ENCODE measurements at places on chromosomes 12 and 14. TPM values are rescaled to one million over a fixed set of nuclear protein-coding genes. Genes with fewer than 3 reads are reported as not detected.
A peak's percentile ranks its signal among the peaks of the same experiment; 100 is the strongest.

The GPRC5D gene
- total RNA-seq: not detected

The PIK3C2G gene
- not detected for total RNA-seq

DNA sequence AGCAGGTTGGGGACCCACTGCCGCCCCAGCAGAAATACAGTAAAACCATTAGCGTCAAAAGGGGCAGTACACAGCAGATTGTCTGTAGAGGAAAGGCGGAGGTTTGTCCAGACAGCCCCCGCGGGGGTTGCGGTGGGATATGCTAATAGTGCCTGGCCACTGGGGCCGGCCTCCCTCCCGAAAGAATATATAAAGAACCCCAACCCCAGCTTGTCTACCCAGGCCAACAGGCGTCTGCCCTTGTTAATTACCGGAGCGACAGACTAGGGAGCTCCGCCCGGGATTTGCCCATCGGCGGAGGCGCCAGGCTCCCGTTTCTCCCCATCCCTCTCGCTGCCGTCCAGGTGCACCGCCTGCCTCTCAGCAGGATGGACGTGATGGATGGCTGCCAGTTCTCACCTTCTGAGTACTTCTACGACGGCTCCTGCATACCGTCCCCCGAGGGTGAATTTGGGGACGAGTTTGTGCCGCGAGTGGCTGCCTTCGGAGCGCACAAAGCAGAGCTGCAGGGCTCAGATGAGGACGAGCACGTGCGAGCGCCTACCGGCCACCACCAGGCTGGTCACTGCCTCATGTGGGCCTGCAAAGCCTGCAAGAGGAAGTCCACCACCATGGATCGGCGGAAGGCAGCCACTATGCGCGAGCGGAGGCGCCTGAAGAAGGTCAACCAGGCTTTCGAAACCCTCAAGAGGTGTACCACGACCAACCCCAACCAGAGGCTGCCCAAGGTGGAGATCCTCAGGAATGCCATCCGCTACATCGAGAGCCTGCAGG, at the start of gene MYF5:
TSS of gene MYF5 (plus strand) at position 217 of the 774 bp plus-strand sequence. CDS start at position 369, 152 bp downstream.
- DNase-seq: no peak

DNA sequence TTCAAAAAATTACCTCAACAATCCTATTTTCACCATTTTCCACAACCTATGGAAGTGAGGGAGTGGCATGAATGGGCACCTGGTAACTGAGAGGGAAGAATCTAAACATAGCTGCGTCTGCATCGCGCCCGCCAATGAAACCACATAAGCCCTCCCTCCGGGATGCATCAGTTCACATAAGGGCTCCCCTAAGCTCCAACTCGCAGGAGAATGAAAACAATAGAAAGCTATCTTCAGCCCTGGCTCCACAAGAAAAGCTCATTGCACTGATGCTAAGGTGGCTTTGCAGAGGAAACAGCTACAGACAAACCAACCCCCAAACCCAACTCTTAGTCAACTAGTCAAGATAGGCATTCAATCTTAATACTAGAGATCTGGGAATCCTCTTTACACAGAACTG, 173.3 kb downstream of the FOXN3 start:
- no peak for DNase-seq

The AKAP6 gene
- total RNA-seq: 0.29 TPM

DNA sequence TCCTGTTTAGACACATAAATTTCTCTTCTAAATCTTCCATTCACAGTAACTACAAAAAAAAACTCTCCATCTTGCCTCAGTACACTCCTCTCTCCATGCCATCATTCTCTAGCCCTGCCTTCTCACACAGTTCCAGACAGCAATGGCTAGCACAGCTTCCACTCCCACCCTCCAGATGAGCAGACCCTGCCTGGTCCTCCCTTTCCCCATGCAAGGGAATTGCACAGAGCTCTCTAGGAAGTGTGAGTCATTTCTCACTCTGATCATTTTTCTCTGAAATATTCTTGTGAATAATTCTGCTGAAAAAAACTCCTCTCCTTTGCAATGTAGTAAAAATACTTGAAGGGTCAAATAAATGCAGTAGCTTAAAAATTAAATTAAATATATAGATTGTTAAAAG, 170.6 kb downstream of the BMP4 start:
- no peak for DNase-seq

DNA sequence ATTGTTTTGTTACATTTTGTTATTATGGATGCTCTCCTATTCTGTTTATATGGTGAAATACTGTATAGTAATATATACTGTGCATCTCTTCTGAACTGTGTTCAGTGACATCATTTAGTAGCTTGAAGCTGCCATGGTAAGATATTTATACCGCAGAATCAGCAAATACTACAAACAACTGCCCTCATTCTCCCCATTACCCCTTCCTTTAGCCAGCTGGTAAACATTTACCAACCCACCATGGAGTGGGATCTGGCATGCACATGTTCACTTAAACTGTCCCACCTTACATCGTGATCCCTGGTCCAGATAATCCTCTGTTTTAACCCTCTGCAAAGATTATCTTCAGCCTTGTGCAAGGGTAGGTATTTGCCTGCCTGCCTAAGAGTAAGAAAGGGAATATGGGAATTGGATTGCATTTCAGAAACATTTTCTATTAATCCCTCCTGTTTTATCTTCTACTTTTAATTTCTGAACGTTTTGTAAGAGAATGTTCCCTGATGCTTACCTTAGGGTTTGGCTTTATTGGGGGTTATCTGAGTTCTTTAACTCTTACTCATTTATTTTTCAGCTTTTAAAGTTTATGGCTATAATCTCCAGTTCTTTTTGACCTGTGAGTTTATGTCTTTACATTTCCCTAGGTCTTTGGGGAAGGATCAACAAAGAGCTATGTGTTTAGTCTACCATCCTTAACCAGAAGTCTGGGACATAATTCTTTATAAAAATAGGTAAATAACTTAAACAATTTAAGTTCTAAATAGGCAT, 46.5 kb downstream of the FBXO34 start:
- no peak for DNase-seq

GRCh38 chr12:125983784-125984500, 918.7 kb downstream of the AACS start:
- DNase-seq: no peak

DNA sequence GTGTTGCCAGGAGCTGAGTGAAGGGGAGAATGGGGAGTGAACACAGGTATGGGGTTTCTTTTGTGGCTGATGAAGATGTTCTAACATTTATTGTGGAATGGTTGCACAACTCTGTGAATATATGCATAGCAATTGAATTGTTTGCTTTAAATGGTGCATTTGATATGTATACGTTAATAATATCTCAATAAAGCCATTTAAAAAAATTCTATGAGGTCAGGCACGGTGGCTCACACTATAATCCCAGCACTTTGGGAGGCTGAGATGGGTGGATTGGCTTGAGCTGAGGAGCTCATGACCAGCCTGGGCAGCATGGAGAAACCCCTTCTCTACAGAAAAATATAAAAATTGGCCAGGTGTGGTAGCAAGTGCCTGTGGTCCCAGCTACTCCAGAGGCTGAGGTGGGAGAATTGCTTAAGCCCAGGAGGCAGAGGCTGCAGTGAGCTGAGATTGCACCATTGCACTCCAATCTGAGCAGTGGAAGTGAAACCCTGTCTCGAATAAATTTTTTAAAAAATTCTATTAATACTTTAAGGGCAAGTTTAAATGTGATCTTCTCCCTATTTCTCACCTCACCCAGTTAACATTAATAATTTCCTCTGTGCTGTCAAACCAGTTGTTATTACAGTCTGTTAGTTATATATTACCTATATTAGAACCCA, 65.3 kb downstream of the DENND5B start:
- no peak for DNase-seq

DNA sequence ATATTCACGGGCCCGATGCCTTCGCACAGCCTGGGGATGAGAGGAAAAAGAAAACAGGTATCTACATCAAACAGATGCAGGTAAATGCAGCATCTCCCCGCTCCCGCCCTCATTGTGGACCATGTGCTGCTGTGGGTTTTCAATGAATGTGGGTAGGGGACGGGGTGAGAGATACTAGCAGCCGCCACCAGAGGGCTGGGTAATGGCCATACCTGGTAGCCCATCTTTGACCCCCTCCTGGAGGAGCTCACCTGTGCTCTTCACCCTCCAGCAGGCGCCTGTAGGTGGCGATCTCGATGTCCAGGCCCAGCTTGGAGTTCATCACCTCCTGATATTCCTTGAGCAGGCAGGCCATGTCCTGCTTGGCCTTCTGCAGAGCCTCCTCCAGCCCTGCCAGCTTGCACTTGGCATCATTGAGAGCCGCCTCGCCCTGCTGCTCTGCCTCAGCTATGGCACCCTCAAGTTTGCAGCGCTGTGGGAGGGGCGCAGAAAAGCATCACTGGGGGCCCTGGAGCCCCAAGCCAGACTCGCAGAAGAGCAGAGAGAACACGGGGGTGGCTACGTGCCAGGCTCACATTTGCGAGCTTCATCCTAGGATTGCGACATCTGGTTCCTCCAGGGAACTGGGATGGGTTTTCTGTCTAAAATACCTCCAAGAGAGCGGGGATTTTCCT, 10.2 kb downstream of the KRT82 start:
- no peak for DNase-seq

- no peak for DNase-seq
Observed at GRCh38 chr14:59428581-59429012, 36.6 kb downstream of the GPR135 start.

DNA sequence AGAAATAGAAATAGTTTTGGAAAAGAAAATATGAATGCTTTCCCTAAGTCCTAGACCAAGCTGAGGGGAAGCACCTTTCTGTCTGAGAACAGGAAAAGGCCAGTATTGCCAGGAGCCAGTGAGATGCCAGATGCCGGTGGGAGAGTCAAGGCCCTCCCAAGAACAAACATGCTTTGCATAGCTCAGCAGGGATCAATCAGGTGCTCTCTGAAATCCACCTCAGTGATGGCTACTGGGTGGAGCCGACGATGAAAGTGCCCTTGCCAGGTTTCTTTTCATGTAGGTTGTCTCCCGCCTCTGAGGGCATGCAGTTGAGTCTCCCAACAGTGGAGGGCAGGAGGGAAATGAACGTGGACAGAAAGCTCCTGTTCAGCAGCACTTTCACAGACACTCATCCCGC, 28.3 kb downstream of the DEGS2 start:
- no peak for DNase-seq

GRCh38 chr12:2265461-2266167, 212.8 kb downstream of the CACNA1C start:
- DNase-seq: no peak

The GALNT16 gene
- total RNA-seq: 1.3 TPM

GRCh38 chr12:55745361-55746173, 2.6 kb downstream of the GDF11 start:
- no peak for DNase-seq

GRCh38 chr14:65164068-65164824, 61.9 kb upstream of the MAX start:
- DNase-seq: peak; percentile 41

- no peak for DNase-seq
Observed at GRCh38 chr12:18859400-18859799, 121.5 kb downstream of the CAPZA3 start.

The PDZRN4 gene
- total RNA-seq: not detected

DNA sequence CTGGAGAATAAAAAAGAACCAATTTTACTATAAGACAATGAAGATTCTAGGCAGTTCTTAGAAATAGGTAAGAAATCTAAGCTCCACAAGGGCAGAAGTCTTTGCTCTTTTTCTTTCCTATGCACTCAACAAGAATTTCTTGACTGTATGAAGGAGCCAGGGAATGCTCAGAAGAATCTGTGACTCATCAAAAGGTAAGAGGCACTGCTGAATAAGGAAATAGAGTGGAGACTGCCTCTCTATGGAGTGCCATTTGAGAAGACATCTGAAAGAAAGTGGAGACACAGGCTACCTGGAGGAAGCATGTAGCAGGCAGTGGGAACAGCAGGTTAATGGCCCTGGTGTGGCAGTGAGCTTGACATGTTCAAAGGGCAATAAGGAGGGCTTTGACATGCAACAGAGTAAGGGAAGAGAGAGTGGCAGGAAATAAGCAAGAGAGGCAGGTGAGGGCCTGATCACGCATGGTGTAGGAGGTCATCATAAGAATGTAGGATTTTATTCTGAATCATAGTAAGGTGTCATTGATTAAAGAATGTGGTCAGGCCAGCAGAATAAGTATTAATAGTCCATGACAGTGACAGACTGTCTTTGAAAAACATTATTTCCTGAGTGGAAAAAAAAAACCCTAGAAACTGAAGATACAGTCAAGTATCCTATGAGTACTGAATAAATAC, 446.7 kb upstream of the GARIN6 start:
- DNase-seq: no peak

- no peak for DNase-seq
Observed at GRCh38 chr12:7872566-7873319, at the start of gene SLC2A14. TSS of gene SLC2A14 (minus strand) at chr12:7872915. CDS start at chr12:7869880, 3,035 bp downstream.

The POLE gene
- 25.4 TPM for total RNA-seq

The TMEM132D gene
- 1.1 TPM for total RNA-seq

The DPY19L2 gene
- total RNA-seq: 3.5 TPM

- DNase-seq: no peak
Observed at GRCh38 chr12:45553204-45553603, 176.3 kb upstream of the ARID2 start.

DNA sequence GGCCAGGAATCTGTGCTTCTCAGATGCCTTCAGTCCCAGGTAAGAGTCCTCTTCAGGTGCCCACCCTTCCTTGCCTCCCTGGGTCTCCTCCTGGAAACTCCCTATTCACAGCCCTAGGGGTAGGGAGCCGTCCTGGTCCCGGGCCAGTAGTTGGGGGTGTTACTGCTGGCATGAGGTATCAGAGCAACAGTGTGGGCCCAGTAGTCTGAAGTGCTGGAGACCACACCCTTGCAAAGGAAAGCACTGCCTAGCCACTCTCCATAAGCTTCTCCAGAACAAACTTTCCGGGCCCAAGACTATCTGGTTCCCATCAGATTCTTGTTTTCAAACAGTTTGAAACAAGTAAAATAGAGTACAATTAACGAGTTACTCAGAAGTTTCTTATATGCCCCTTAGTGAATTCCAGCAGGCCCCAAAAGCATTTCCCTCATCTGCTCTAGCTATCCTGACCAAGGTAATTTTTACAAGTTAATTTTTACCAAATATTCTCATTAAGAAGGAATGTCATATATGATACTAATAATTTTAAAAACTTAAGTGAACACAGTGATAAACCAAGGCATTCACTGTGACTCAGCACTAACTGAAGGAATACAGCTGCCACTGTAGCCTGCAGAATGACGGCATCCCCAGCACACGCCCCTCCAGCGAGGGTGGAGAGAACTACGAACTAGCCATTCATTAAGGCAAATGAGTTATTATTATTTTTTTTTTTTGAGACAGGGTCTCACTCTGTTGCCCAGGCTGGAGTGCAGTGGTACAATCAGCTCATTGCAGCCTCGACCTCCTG, 49.4 kb downstream of the MOK start:
- DNase-seq: no peak

GRCh38 chr14:87014856-87015255, 978.1 kb downstream of the GALC start:
- no peak for DNase-seq

- no peak for DNase-seq
Observed at GRCh38 chr12:26119391-26119989, 5.3 kb downstream of the BHLHE41 start.

The CLEC1A gene
- total RNA-seq: 12.8 TPM

DNA sequence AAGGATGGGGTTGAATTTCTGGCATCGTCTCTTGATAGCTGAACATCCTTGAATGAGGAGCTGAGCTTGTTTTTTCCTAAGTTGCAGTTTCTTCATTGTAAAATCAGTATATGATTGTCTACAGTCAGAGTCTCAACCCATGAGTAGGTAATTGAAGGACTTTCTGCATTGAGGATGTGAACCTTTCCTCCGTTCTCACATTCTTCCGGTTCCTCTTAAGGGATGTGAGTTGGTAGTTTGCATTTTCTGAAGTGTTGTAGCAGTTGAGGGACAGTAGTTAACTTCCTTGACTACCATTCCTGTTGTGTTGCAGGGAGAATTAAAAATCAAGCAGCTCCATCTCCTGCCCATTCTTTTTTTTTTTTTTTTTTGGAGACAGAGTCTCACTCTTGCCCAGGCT, 19.1 kb downstream of the TPCN1 start:
- no peak for DNase-seq

GRCh38 chr12:130877333-130877732, 5.5 kb downstream of the RAN start:
- DNase-seq: no peak
